ENCODE measurements at places on chromosomes 7 and 10. TPM values are rescaled to one million over a fixed set of nuclear protein-coding genes. Genes with fewer than 3 reads are reported as not detected.

TUBB8 gene
- total RNA-seq, result not detected

C10orf90 gene
- total RNA-seq, result not detected

TMEM130 gene
- total RNA-seq, result not detected

DNA sequence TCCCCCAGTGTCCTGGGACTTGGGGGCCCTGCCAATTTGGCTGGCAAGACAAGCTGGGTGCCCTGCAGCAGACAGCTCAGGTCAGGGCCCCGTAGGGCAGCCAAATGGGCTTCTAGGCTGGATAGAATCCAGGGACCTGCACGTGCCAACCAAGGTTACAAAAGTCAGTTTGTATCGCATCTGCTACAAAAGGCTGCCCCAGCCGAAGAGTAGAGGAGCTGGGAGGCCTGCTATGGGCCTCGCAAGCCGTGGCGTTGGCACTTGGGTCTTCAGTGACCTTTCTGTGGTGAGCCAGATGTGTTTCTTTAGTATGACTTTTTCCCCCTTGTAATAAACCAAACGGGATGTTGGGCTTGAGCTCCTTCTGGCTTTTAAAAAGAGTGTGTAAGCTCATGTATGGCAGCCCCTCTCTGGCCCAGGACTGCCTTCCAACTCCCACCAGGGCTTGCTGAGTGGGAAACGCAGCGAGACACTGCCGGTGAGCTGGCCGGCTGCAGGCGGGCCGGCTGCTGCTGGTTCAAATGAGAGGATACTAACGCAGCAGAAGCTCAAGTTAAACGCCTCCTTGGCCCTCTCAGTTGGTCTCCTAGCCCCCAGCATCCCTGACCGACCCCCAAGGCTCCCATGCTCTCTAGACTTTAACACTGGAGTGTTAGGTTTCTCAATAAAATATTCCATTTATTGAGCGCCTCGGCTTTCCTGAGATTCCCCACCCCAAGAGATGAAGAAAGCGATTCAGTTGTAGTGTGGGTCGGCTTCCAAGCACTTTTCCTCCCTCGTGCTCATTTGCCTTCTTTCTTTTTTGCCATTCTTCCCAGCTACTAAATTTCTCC lies 3.1 kb upstream of the HOXA10 start:
- H3K4me1 ChIP-seq, result peaks cover 31% of the 10 kb centered on the region
- H3K4me3 ChIP-seq, result no peak overlapping the region
- H3K27me3 ChIP-seq, result peaks cover 30% of the 10 kb centered on the region
- no peak for DNase-seq
- no peak overlapping the region for H3K27ac ChIP-seq

- no peaks in the 10 kb centered on the region for H3K36me3 ChIP-seq
- no peak overlapping the region for H3K27ac ChIP-seq
- H3K4me3 ChIP-seq, result no peak overlapping the region
Measured at GRCh38 chr10:80133206-80133605, 676 bp downstream of the PLAC9 start.

- H3K27ac ChIP-seq, result no peak overlapping the region
- peak; percentile 76 for DNase-seq
- H3K27me3 ChIP-seq, result no peaks in the 10 kb centered on the region
- H3K4me3 ChIP-seq, result peak overlapping the region; percentile 47
Measured at GRCh38 chr7:65798111-65799075, 74.5 kb upstream of the VKORC1L1 start.

DNA sequence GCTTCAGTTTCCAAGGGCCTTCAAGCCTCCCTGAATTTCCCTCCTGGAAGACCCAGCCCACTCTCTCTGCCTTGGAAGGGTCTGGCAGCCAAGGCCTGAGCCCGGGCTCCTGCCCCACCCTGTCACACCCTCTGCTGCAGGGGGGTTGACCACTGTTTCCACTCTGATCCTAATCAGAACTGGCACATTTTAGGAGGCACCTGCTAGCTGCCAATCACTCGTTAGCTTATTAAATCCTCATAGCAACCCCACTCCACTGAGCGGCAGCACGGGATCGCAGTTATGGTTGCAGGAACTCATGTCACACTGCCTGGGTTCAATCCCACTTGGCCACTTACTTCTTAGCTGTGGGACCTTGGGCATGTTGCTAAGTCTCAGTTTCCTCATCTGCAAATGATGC lies 12.9 kb downstream of the HSPB1 start:
- DNase-seq, result no peak
- no peaks in the 10 kb centered on the region for H3K36me3 ChIP-seq
- H3K4me3 ChIP-seq, result no peak overlapping the region
- H3K27me3 ChIP-seq, result no peaks in the 10 kb centered on the region
- H3K27ac ChIP-seq, result no peak overlapping the region
- peaks cover 25% of the 10 kb centered on the region for H3K4me1 ChIP-seq

GRCh38 chr10:129799942-129800341 lies 164.1 kb downstream of the EBF3 start:
- H3K4me3 ChIP-seq, result no peak overlapping the region
- no peak for DNase-seq
- H3K27me3 ChIP-seq, result no peaks in the 10 kb centered on the region
- no peaks in the 10 kb centered on the region for H3K36me3 ChIP-seq

DNA sequence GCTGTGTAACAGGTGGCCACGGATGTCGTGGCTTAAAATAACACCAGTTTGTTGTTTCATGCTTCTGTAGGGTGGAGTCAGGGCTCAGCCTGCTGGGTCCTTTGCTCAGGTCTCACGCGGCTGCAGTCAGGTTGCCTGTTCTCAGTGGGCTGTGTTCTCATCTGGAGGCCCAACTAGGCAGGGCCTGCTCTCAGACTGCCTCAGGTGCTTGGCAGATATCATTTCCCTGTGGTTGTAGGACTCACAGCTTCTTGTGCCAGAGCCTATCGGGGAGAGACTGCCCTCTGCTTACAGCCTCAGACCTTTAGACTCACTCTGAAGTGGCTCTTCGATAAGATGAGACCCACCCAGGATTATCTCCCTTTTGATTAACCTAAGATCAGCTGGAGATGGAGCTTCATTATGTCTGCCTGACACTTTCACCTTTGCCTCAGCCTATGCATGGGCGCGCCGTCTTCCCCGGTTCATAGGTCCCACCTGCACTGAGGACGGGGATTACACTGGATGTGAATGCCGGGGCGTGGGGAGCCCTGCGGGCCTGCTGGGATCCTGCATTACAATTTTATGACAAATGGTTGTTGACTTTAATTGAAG lies 55.3 kb downstream of the INPP5A start:
- peak overlapping the region; percentile 38 for H3K27ac ChIP-seq
- no peaks in the 10 kb centered on the region for H3K36me3 ChIP-seq
- peak overlapping the region; percentile 69 for H3K4me3 ChIP-seq
- H3K4me1 ChIP-seq, result peaks cover 27% of the 10 kb centered on the region
- no peaks in the 10 kb centered on the region for H3K27me3 ChIP-seq
- no peak for DNase-seq

- no peaks in the 10 kb centered on the region for H3K36me3 ChIP-seq
- no peak overlapping the region for H3K27ac ChIP-seq
- no peak overlapping the region for H3K4me3 ChIP-seq
- H3K4me1 ChIP-seq, result peaks cover 29% of the 10 kb centered on the region
- H3K27me3 ChIP-seq, result no peaks in the 10 kb centered on the region
Measured at GRCh38 chr7:2100278-2101208, 132.2 kb downstream of the MAD1L1 start.

- no peak overlapping the region for H3K27ac ChIP-seq
- no peak overlapping the region for H3K4me3 ChIP-seq
- DNase-seq, result no peak
Measured at GRCh38 chr7:386385-386784, 96.4 kb downstream of the FOXL3 start.

DNA sequence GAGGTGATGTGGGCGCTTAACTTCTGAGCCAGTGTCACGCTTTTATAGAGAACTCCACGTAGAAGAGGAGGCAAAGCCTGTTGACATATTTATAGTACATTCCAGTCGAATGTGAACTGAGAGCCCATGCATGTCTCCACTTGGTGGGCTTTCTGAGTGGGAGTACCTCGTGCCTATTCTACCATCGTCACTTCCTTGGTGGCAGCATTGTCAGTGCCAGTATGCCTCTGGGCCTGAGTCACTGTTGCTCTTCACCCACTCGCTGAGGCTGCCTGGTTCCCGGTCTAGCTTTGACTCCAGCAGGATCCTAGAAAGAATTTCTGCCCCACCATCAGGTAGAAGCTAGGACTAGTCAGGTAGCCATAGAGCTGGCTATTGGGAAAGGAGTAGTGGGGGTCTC lies 30.0 kb upstream of the CDH23 start:
- H3K27ac ChIP-seq, result no peak overlapping the region
- H3K4me1 ChIP-seq, result no peaks in the 10 kb centered on the region
- no peak for DNase-seq
- H3K27me3 ChIP-seq, result no peaks in the 10 kb centered on the region

DNA sequence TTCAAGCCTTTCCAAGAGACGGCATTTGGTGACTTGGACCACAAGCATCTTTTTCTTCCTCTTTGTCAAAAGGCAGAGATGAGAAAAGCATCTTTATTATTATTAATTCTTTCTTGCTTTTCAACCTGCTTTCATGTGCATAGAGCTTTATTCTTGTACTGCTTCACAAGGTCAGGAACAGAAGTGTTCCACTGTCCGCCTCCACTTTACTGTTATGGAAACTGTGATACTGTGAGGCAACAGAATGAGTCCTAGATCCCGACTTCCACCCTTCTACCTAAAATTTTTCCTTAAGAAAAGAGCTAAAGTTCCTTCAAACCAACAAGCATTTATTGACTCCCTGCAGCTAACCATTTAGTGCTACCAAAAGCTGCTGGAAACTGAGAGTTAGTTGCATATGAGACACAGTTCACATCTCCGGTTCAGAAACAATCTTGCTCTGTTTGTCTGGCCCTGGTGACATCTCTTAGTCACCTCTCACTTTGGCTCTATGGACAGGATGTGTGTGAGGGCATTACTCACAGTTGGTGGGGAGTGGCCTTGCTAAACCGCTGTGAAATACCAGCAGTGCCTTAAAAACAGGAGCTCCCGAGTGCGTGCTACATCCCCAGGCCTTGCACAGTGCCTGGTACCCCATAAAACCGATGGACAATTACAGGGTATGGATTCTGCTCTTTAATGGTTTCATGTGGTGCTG lies 77.1 kb upstream of the TRIL start:
- H3K27ac ChIP-seq, result no peak overlapping the region
- no peaks in the 10 kb centered on the region for H3K27me3 ChIP-seq
- no peaks in the 10 kb centered on the region for H3K36me3 ChIP-seq
- H3K4me3 ChIP-seq, result no peak overlapping the region

GRCh38 chr7:135736586-135737305 lies 8.8 kb upstream of the SLC13A4 start:
- H3K4me1 ChIP-seq, result no peaks in the 10 kb centered on the region
- no peaks in the 10 kb centered on the region for H3K27me3 ChIP-seq

DNA sequence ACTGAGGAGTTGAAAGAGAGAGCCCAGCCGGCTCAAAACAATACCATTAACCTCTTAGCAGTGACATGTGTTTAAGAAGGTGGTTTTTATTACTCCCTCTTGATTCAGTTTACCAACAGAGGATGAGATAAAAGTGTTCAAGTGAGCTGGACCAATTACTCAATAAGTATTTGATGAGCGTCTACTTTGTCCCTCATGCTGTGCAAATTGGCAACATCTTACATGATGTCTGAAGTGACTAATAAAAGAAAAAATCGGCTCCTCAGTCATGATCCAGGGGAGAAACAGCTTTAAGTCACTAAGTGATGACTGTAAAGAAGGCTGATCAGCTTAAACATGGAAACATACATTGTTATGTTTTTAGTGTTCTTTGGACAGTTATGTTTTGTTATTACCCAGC lies 7.8 kb downstream of the WNT16 start:
- no peak for DNase-seq
- H3K27me3 ChIP-seq, result peaks cover 11% of the 10 kb centered on the region
- no peak overlapping the region for H3K4me3 ChIP-seq
- H3K4me1 ChIP-seq, result no peaks in the 10 kb centered on the region
- no peaks in the 10 kb centered on the region for H3K36me3 ChIP-seq
- no peak overlapping the region for H3K27ac ChIP-seq

GRCh38 chr10:97063983-97064837 lies 121.5 kb downstream of the SLIT1 start:
- no peak overlapping the region for H3K27ac ChIP-seq
- no peak for DNase-seq
- no peaks in the 10 kb centered on the region for H3K36me3 ChIP-seq
- no peaks in the 10 kb centered on the region for H3K4me1 ChIP-seq

- no peaks in the 10 kb centered on the region for H3K4me1 ChIP-seq
- no peak overlapping the region for H3K27ac ChIP-seq
Measured at GRCh38 chr7:44210107-44210506, 9.3 kb downstream of the YKT6 start.

- no peaks in the 10 kb centered on the region for H3K4me1 ChIP-seq
- H3K27me3 ChIP-seq, result no peaks in the 10 kb centered on the region
- H3K36me3 ChIP-seq, result no peaks in the 10 kb centered on the region
- DNase-seq, result no peak
- no peak overlapping the region for H3K4me3 ChIP-seq
- H3K27ac ChIP-seq, result no peak overlapping the region
Measured at GRCh38 chr7:155469-155900, 36.9 kb upstream of the FAM20C start.

DNA sequence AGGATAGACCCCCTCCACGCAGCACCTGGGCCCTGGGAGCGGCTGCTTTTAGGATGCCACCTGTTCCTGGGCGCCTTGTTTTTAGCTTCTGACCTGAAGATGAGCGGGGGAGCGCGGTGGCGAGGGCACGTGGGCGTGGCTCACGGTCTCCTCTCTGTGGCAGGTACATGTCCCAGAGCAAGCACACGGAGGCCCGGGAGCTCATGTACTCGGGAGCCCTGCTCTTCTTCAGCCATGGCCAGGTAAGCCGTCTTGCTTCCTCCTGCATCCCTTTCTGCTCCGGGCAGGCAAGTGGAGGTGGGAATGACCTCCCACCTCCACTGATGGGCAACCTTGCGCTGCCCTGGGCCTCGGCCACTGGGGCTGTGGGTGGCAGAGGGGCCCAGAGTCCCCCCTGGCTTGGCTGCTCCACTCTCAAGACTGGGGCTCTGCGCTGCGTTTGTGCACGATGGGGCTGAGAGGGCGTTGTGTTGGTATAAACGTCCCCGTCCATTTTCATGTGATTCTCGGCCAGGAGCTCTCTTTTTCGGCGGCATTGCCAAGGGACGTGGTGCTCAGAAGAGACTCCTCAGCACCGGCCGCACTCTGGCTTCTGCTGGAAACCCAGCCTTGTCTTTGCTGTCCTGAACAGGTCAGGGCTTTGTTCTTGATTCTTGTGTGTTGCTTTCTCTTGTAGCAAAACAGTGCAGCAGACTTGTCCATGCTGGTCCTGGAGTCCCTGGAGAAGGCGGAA lies 9.7 kb downstream of the GET4 start:
- H3K36me3 ChIP-seq, result peaks cover 40% of the 10 kb centered on the region
- no peak for DNase-seq
- H3K4me3 ChIP-seq, result no peak overlapping the region
- H3K27me3 ChIP-seq, result no peaks in the 10 kb centered on the region
- H3K27ac ChIP-seq, result no peak overlapping the region
- H3K4me1 ChIP-seq, result peaks cover 6% of the 10 kb centered on the region

Measured in CD4-positive, CD25-positive, alpha-beta regulatory T cell (primary cell).